Tibial nerve (tissue), 4 donors: ENCODE measurements at places on chromosomes 2 and 18.

DNA sequence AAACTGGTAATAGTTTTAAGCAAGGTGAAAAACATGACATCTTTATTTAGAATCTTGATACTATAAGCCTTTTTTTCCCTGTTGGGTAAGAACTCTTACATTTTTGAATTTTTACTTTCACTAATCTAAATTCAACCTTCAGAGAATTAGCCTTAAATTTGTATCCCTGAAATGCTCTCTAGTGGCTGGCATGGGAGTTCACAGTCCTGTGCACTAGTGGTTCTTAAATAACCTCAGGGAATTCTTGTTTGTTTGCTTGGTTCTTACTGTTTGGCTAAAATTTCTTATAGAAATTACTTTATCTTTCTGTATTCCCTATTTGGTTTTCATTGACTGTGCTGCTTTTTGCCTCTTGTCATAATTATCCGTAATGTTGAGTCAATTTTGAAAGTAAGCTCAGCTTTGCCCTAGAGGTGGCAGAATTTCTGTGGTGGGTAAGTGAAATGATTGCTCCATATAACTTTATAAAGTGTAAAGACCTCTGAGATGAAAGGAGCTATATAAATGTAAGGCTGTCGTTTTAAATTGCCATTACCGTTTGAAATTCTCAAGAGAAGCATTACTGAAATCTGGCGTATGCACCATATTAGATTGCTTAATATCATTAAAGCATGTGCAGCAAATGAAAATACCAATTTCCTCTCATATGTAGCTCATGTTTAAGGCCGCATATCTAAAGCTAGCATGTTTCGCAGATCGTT, 391.3 kb upstream of the FIGN start:
- no peak for DNase-seq

GRCh38 chr18:75574187-75574586, 146.7 kb upstream of the SMIM21 start:
- no peak for DNase-seq

DNA sequence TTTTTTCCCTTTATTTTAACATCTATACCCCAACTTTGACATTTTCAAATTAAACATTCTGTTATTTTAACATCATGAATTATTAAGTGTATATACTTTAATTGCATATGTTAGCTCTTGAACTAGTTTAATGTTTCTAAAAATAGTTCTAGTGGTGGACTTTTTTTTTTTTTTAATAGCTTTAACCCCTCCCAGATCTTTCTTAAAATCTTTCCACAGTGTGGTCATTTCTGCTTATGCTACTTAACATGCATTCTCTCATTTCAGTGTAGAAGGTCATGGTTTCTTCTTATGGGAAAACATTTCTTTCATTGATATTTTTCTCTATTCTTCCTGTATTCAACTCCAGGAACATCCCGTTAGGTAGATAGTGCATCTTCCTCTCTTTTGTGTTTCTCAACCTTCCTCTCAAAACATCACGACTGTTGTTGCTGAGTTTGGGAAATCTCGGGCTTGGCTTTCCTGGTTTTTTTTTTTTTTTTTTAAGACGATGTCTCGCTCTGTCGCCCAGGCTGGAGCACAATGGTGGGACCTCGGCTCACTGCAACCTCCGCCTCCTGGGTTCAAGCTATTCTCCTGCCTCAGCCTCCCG, 849 bp upstream of the TMEM18 start:
- DNase-seq: no peak

DNA sequence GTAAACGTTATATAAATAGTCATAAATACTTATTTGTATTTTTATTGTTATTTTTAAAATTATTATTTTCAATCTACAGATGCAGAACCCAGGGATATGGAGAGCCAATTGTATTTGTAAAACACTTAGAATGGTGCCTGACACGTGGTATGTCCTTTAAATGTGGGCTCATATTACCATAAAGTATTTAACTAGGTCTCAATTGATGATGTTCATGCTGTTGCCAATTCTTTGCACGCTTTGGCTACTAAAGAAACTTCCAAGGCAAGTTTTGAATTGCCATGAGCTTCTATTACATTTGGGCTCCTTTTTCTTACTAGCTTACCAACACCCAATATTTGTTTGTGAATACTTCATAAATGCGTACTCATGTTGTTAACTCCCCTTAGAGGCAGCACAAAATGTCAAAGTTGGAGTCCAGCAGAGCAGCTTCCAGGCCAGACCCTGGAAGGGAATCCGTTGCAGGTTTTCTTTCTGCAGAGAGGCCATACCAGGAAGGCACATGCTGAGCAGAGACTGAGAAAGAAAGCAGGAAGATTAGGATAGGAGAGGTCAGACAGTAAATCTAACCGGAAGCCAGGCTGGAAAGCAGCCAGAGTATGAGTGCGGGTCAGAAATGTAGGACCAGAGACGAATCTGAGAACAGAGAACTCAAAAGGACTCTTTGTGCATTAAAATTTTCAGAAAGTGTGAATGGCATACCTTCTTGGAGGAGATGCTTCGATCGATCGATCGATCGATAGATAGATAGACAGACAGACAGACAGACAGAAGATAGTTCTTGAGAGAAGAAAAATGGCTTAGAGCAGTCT, 4.2 kb upstream of the NOSTRIN start:
- no peak for DNase-seq

DNA sequence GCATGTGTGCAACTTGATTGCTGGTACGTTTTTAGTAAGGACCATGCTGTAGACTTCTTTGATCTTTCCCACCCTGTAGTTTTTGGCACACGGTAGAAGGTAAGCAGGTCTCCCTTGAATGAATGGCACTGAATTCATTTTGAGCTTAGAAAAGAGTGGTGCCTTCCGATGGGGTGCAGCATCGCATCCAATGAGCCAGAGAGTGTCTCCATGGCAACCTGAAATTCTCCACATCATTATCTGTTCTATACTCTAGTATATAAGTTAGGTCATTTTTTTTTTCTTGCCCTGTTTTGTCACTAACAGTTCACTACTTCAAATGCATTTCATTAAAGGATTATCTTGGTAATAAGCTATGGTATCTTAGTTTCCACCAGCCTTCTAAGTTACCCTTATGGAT, 81.2 kb upstream of the REV1 start:
- DNase-seq: no peak

DNA sequence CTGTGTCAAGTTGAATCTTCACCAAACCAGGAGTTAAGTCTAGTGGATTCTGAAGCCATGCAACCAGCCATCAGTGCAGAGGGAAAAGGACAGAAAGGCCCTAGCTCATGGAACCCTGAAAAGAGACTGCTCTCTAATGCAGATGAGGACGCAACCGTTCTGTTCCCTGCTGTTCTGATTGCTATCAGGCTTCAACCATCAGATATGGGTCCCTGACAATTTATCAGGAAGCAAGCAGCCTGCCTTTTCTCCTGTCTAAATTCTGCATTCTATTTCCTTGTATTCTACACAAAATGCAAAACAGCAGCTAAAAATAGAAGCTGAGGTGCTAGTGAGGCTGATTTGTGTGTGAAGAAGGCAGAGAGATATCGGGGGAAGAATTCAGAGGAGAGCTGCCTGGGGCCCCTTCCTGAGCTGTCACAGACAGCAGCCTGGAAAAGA, 68.4 kb upstream of the RTN4 start:
- DNase-seq: no peak
